ENCODE measurements at places on chromosomes 6 and 20.

DNA sequence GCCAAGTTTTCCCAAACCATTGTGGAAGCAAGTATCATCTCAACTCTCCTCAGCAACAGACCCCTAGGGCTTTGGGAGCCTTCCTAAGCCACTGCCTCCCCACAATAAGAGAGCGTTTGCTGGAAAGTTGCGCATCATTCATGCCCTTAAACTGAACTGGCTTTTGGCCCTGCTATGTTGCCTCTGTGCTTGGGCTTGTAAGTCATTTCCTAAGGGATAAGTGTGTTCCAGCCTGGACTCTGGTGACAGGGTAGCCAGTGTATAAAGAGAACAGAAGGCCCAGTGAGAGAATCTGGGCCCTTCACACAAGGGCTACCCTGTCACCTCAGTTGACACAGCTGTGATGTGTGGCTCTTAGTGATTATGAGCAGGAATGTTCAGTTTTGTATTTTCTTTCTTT lies 77.8 kb downstream of the COL9A1 start:
- DNase-seq, result no peak

DNA sequence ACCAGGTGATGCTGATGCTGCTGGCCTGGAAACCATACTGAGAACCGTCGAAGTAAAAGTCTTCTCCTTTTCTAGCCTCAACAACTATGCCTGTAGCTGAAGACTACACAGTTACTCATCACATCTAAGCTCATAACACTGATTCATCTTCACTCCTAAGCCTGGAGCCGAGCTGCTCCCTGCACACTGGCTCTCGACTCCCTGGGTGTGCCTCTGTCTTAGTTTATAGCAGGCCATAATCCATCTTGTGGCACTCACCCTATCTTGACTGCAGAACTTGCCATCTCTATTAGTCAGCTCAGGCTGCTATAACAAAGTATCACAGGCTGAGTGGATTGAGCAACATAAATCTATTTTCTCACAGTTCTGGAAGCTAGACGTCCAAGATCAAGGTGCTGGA lies 191.0 kb downstream of the UNC5CL start:
- DNase-seq, result no peak

DNA sequence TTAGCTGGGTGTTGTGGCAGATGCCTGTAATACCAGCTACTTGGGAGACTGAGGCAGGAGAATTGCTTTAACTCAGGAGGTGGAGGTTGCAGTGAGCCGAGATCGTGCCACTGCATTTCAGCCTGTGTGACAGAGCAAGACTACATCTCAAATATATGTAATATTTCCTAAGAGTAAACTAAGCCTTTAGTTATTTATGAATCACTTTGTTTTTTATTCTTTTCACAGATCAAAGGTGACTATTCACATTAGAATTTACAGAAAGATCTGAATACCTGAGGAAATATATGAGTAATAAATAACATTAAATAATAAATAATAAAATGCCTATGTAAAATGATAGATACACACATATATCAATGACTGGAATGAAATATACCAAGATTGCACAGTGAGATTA lies 630.8 kb upstream of the IMPG1 start:
- DNase-seq, result no peak

GRCh38 chr6:6515691-6516607 lies 72.6 kb upstream of the LY86 start:
- no peak for DNase-seq

DNA sequence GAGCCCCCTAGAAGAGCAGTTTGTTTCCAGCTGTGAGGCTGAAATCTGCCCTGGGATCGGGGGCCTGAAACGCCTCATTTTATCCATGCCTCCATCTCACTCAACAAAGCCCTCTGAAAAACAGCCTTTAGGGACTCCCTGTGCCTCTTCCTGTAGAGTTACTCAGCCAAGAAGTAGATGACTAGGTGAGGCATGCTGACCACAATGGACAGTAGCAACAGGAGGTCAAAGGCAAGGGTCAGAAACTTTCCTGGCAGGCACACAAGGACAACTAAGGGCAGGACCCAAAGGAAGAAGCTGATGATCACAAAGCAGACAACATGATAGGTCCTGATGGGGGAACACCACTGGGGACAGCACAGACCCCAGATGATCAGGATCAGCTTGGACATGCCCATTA lies 12.8 kb downstream of the MAS1L start:
- DNase-seq, result no peak

- no peak for DNase-seq
Measured at GRCh38 chr6:88045521-88046136, 2.0 kb upstream of the SPACA1 start.

- DNase-seq, result no peak
Measured at GRCh38 chr6:56764081-56764566, 121.4 kb upstream of the DST start.

DNA sequence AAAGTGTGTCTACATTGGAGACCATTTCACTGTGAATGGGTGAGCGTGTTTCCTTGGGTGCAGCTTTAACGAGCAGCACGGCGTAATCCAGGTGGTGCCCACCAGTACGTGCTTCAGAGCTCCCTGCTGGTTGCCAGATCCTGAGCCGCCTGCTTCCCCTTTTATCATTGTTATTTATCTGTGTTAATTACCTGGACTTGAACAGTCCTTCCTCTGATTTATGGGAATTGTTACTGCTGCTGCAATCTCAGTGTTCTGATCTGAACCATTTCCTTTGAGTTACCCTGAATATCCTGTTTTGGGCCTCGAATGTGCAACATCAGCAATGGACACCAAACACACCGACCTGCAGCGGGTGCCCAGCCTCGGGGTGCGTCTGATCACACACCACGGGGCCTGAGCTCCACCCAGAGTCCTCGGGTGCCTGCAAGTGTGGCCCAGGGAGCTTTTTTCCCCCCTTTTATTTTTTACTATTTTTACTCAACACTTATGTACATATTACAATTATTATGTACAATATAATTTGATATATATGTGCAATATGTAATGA lies 81.3 kb downstream of the RPP40 start:
- no peak for DNase-seq

DNA sequence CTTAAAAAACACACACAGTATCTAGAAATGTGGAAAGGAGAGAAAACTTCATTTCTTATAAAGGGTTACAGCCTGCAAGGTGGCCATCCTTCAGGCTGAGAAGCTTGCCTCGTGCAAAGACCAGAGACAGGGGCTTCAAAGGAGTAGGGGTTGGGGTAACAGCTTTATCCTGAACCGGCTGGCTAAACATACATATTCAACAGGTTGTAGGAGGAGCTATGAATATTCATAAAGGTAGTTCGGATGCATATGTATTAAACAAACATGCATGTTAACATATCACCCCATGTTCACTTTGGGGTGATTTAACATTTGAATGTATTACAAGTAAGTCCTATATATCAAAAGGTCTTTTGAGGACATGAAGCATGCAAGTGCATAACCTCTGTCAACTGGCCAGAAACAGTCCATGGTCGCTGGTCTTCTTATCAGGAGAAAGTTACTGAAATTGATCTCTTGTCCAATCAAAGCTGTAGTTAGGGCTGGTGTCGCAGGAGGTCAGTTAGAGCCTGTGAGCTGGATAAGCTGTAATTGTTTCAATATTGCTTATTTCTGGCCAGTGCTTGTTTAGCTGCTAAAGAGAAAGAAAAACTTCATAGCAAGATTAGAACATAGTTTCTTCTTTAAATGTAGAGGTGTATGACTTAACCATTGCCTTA lies 2.3 kb upstream of the STMND1 start:
- no peak for DNase-seq

GRCh38 chr20:33689973-33690372 lies 3.8 kb upstream of the E2F1 start:
- DNase-seq, result no peak

GRCh38 chr6:157094038-157094437 lies 229.3 kb downstream of the TMEM242 start:
- no peak for DNase-seq

DNA sequence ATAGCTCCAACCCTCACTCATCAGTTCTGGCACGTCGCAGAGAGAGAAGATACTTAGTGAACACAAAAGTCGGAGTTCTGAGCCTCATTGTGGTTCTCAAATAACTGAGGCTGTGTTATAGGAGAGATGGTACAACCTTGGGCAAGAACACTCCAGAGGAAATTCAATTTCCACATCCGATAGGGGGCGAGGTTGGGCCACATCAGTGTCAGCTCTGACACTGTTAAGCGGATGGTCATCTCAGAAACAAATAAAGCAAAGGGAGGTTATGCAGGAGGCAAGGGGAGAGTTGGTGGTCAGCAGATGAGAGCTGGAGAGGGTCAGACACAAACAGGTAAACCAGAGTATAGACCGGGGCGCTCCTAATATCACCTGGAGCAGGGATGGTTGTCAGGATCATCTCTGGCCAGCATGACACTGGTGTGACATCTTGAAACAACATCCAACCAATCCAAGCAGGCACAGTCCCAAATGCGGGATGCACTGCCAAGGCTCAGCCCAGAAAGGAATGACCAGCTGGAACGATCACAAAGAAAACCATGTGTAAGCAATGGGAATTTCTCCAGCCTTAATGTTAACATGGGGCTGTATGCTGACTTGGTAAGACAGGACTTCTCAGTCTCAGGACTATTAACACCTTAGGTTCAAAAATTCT lies 331.8 kb downstream of the HACE1 start:
- DNase-seq, result no peak

- no peak for DNase-seq
Measured at GRCh38 chr20:53085720-53086119, 113.6 kb downstream of the TSHZ2 start.

DNA sequence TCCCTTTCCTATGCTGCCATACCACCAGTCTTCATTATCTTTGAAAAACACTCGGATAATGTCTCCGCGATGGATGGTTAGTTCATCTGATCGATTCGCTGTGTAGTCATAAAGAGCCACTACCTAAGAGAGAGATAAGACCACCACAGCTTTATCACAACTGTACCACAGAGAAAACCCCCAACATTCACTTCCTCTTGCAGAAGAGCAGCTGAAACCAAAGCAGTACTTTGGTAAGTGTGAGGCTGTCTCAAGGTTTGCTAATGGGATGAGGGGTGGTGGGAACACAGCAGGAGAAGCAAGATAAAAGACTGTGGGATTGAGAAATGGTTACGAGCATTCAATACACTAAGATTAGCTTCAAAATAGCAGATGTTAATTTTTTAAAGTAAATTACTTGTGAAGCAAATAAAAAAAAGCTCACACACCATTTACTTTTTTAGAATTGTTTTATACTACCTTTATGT lies 142.1 kb downstream of the MYB start:
- no peak for DNase-seq

- DNase-seq, result no peak
Measured at GRCh38 chr20:20731000-20731944, 18.8 kb upstream of the RALGAPA2 start.

DNA sequence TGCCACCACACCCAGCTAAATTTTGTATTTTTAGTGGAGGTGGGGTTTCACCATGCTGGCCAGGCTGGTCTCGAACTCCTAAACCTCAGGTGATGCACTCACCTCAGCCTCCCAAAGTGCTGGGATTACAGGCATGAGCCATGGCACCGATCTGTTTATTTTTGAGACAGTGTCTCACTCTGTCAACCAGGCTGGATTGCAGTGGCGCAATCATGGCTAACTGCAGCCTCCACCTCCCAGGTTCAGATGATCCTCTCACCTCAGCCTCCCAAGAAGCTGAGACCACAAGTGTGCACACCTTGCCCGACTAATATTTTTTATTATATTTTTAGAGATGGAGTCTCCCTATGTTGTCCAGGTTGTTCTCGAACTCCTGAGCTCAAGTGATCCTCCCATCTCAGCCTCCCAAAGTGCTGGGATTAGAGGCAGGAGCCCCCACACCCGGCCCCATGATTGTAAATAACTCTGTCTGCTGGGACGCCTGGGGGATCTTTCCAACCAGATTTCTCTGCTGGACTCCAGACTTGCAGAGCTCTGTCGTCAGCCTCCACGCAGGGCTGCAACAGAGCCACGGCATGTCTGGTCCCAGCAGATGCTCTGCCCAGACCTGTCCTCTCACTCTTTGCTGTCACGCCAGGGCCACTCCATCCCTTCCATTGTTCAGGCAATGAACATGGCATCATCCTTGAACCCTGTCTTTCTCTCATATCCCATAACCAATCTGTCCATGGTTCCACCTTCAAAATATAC lies 25.3 kb downstream of the SYNJ2 start:
- DNase-seq, result peak; percentile 34

DNA sequence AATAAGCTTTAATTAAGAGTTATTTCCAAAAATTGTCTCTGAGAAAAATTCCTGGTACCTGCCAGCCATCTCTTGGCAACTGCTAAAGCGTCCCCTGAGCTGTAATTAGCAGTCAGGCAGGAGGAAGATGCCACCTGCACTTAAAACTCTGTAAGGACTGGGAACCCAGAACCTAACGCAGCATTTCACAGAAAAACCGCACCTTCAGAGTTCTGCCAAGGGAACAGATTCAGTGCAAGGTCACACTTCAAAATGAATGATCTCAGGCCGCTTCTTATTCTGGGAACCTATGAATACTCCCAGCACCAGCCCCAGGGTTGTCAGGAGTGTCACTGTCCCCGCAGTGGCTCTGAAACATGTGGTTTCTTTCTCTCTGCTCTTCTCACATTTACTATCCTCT lies 36.7 kb downstream of the INSM1 start:
- no peak for DNase-seq

- DNase-seq, result no peak
Measured at GRCh38 chr6:56096946-56097621, 150.3 kb downstream of the COL21A1 start.

DNA sequence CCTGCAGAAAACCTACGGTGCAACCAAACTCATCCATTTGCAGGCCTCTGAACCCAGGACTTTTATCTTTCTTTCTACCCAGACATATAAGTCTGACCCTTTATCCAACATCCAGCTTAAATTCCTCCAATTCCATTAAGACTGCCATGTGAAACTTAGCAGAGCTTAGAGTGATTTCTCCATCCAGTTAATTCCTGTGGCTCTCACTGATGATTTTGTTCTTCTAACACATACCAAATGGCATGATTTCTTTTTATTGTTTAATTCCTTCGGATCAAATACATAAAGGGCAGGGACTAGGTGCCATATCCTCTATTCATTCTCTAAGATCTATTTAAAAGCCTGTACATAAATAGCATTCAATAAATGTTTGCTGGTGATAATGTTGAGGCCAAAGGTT lies 92.9 kb downstream of the TASP1 start:
- DNase-seq, result no peak

DNA sequence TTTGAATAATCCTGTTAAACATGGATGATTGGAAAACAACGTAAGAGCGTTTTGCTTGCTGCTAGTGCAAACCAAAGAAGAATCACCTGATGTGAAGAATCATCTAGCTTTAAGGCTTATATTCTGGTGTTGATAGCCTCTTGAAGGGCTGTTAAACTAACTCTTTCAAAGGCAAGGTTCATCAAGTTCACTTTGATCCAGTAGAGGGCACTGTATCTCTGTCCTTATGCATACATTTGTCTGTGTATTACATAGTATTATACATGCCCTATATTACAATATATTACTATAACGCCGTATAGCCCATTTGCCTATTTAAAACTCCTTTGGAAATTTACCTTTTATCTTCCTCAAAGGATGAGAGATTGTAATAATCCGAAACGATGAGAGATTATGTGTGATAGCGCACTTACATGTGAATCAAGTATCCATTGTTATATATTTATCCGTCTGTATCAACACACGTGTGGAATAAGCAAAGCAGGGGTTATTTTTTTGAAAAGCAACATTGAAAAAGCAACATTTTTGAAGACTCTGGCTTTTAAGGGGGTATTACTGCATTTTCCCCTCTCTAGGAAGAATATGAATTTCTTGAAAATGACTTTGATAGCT lies 50.8 kb upstream of the NRN1 start:
- DNase-seq, result no peak

GRCh38 chr6:23511817-23512216 lies 614.2 kb upstream of the NRSN1 start:
- no peak for DNase-seq
